Osteocyte (in vitro differentiated cells): ENCODE measurements at places on chromosomes 3 and 15. TPM values are rescaled to one million over a fixed set of nuclear protein-coding genes. Genes with fewer than 3 reads are reported as not detected.

- no peak overlapping the region for H3K27ac ChIP-seq
- H3K36me3 ChIP-seq, result peaks cover 23% of the 10 kb centered on the region
- no peak for DNase-seq
- no peaks in the 10 kb centered on the region for H3K27me3 ChIP-seq
- H3K4me3 ChIP-seq, result no peak overlapping the region
- H3K4me1 ChIP-seq, result peaks cover 40% of the 10 kb centered on the region
Observed at GRCh38 chr3:51684971-51685751, 14.1 kb downstream of the TEX264 start.

DNA sequence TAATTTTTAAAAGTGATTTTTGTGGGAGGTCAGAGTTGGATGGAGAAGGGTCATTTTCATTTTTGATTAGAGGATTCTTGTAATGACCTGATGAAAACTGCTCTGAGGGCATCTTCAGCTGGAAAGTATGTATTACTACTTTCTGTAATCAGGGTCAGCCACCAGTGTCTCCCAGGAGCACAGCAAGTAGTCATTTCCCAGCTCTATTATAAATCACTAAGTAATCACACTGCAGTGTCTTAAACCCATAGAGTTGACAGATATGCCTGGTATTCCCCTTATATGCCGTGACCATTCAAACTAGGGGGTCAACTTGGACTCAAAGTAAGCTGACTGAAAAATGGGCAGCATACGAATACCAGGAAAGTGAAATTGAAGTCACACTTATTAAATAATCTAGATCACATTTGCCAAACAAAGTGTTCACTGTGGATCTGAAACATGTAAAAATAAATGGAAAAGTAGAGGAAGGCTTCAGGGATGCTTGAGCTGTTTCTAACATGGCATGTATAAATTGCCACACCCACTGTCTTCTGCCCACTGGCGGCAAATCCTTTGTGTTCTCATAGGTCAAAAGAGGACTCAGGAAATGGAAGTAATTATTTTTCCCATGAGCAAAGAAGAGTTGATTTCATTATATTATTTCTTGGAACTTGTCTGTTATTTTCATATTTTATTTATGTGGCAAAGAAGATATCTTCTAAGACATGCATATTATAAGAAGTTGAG, 105.7 kb downstream of the MBNL1 start:
- H3K27me3 ChIP-seq, result no peaks in the 10 kb centered on the region
- H3K36me3 ChIP-seq, result peaks cover 9% of the 10 kb centered on the region
- peaks cover 62% of the 10 kb centered on the region for H3K4me1 ChIP-seq
- DNase-seq, result no peak

- no peak for DNase-seq
- H3K27me3 ChIP-seq, result no peaks in the 10 kb centered on the region
- H3K27ac ChIP-seq, result peak overlapping the region; percentile 85
- peak overlapping the region; percentile 27 for H3K4me3 ChIP-seq
- peaks cover 24% of the 10 kb centered on the region for H3K4me1 ChIP-seq
Observed at GRCh38 chr3:190345027-190345821, 23.0 kb upstream of the CLDN1 start.

DNA sequence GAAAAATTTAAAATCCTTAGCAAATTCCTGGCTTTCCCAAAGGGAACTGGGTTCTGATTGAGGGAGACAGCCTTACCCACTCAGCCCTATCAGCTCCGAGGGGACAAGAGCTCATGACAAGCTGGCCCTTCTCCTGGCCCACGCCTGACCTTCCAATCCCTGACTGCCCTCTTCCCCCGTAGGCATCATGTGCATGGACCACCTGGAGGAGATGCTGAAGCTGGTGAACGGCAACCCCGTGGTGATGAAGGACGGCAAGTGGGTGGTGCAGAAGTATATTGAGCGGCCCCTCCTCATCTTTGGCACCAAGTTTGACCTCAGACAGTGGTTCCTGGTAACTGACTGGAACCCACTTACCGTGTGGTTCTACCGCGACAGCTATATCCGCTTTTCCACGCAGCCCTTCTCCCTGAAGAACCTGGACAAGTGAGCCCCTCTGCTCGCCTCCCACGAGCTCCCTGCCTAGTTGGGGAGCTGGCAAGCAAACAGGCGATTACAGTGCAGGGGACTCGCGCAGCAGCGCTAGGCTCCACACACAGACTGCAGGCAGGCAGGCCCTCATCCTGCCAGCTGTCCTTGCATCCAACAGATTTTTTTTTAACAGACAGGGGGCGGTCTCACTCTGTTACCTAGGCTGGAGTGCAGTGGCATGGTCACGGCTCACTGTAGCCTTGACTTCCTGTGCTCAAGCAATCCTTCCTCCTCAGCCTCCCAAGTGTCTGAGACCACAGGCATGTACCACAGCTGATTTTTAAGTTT, 16.8 kb downstream of the RPUSD3 start:
- peaks cover 6% of the 10 kb centered on the region for H3K36me3 ChIP-seq
- H3K27ac ChIP-seq, result no peak overlapping the region
- H3K4me1 ChIP-seq, result no peaks in the 10 kb centered on the region
- no peak for DNase-seq
- no peak overlapping the region for H3K4me3 ChIP-seq

GRCh38 chr15:49044766-49045606, 1.3 kb downstream of the SECISBP2L start:
- no peak for DNase-seq
- no peaks in the 10 kb centered on the region for H3K27me3 ChIP-seq
- H3K36me3 ChIP-seq, result peaks cover 3% of the 10 kb centered on the region
- H3K27ac ChIP-seq, result peak overlapping the region; percentile 91
- peak overlapping the region; percentile 91 for H3K4me3 ChIP-seq
- peaks cover 37% of the 10 kb centered on the region for H3K4me1 ChIP-seq

- peaks cover 21% of the 10 kb centered on the region for H3K27me3 ChIP-seq
- DNase-seq, result no peak
- H3K4me1 ChIP-seq, result peaks cover 3% of the 10 kb centered on the region
- H3K27ac ChIP-seq, result no peak overlapping the region
- no peaks in the 10 kb centered on the region for H3K36me3 ChIP-seq
Observed at GRCh38 chr3:13110678-13111116, 37.5 kb upstream of the IQSEC1 start.

- peak overlapping the region; percentile 81 for H3K27ac ChIP-seq
- H3K27me3 ChIP-seq, result no peaks in the 10 kb centered on the region
- H3K4me3 ChIP-seq, result no peak overlapping the region
- no peak for DNase-seq
- H3K36me3 ChIP-seq, result no peaks in the 10 kb centered on the region
- peaks cover 19% of the 10 kb centered on the region for H3K4me1 ChIP-seq
Observed at GRCh38 chr3:105906345-105906744, 37.5 kb upstream of the CBLB start.

GRCh38 chr3:142468456-142468855, 20.6 kb upstream of the XRN1 start:
- no peaks in the 10 kb centered on the region for H3K27me3 ChIP-seq
- no peak overlapping the region for H3K4me3 ChIP-seq
- H3K27ac ChIP-seq, result no peak overlapping the region
- peaks cover 18% of the 10 kb centered on the region for H3K36me3 ChIP-seq
- H3K4me1 ChIP-seq, result no peaks in the 10 kb centered on the region

- H3K4me1 ChIP-seq, result peaks cover 16% of the 10 kb centered on the region
- H3K36me3 ChIP-seq, result no peaks in the 10 kb centered on the region
- no peak overlapping the region for H3K27ac ChIP-seq
- no peak overlapping the region for H3K4me3 ChIP-seq
- DNase-seq, result no peak
- H3K27me3 ChIP-seq, result peaks cover 2% of the 10 kb centered on the region
Observed at GRCh38 chr3:28912120-28912885, 368.6 kb upstream of the RBMS3 start.

DNA sequence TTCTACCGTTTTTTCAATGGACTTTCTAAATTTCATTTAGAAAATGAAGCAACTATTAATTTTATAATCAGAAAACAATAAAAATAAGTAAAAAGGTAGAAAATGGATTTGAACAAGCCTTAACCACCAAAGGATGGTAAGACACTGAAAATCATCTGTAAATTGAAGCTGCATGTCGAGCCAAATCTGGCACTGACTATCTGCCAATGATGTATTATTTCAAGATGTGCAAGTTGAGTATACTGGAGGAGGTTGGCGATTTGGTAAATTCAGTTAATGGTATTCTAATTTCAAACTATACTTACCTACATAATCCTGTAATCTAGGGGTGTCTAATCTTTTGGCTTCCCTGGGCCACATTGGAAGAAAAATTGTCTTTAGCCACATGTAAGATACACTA, 93.5 kb downstream of the FMN1 start:
- H3K4me1 ChIP-seq, result peaks cover 27% of the 10 kb centered on the region
- H3K4me3 ChIP-seq, result no peak overlapping the region
- H3K27ac ChIP-seq, result no peak overlapping the region
- no peaks in the 10 kb centered on the region for H3K36me3 ChIP-seq
- no peaks in the 10 kb centered on the region for H3K27me3 ChIP-seq

DNA sequence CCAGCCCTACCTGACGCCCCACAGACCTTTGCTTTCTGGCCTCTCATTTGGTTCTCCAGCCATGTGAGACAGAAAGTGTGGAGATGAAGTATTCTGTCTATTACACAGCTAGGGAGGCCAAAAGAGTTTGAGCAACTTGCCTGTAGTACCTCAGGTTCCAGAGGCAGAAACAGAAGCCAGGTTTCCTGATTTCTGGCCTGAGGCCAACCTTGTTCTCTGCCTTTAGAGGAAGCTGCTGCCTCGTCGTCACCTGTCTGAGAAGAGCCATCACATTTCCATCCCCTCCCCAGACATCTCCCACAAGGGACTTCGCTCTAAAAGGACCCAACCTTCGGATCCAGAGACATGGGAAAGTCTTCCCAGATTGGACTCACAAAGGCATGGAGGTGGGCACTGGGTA, 3.8 kb downstream of the IL17RE start:
- H3K4me3 ChIP-seq, result no peak overlapping the region
- H3K4me1 ChIP-seq, result peaks cover 22% of the 10 kb centered on the region
- no peaks in the 10 kb centered on the region for H3K27me3 ChIP-seq
- DNase-seq, result no peak
- H3K27ac ChIP-seq, result no peak overlapping the region

The VPS8 gene
- total RNA-seq, result 53.5 and 58.2 TPM in 2 replicates

The HRG gene
- not detected in 2 replicates for total RNA-seq

The SLC2A2 gene
- not detected in 2 replicates for total RNA-seq

The FNDC3B gene
- total RNA-seq, result 224 and 240 TPM in 2 replicates

The FANCD2OS gene
- total RNA-seq, result not detected in 2 replicates
